Left lung (tissue), 14 donors: ENCODE measurements at places on chromosomes 12 and 14. TPM values are rescaled to one million over a fixed set of nuclear protein-coding genes. Genes with fewer than 3 reads are reported as not detected.

GRCh38 chr12:19741132-19741489, 301.8 kb downstream of the AEBP2 start:
- no peak for DNase-seq

- DNase-seq, result no peak
Observed at GRCh38 chr12:93883436-93884154, 206.4 kb downstream of the CRADD start.

- no peak for DNase-seq
Observed at GRCh38 chr12:130685250-130685787, 30.8 kb downstream of the RIMBP2 start.

DNA sequence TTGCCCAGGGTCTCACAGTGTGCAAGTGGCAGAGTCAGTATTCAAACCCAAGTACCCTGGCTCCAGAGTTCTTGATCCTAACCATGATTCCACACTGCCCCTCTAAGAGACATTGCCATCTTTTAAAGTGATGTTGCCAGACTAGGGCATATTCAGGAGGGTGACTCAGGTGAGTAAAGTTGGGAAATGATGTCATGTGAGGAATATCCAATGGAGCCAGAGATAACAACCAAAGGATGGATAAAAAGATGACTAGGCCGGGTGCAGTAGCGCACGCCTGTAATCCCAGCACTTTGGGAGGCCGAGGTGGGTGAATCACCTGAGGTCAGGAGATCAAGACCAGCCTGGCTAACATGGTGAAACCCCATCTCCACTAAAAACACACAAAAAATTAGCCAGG, 85.6 kb downstream of the SMOC1 start:
- DNase-seq, result no peak

DNA sequence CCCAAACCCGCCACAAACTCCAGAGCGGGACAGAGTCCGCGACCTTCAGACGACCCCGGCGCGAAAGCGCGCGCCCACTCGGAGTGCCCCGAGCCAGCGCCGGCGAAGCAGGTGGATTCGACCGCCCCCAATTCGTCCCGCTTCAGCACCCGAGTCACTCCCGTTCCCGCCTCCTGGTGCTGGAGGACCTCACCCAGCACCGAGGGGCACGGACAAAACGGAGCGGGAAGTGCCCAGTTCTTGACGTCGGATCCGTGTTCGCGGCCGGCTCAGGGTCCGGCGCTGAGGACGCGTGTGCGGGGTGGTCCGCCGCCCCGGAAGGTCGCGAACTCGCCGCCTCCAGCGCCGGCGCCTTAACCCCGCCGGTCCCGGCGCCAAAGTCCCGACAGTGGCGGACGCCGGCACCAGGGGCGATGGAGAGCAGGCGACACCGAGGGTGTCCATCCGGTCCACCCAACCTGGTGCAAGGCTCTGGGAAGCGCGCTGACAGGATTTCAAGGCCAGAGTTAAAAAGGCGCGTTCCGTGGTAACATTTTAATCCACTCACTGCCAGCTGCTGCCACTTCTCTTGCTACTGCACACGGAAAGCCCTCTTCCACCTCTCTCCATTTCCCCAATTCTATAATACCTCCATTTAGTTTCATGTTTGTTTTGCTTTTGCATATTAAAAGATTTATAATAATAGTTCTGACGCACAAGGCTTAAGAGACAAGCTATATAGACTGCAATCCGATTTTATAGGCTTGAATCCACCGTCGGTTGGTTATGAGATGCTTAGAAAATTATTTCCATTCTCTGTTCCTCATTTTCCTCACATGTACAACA, 240.0 kb upstream of the CPNE8 start:
- peak; percentile 32 for DNase-seq

DNA sequence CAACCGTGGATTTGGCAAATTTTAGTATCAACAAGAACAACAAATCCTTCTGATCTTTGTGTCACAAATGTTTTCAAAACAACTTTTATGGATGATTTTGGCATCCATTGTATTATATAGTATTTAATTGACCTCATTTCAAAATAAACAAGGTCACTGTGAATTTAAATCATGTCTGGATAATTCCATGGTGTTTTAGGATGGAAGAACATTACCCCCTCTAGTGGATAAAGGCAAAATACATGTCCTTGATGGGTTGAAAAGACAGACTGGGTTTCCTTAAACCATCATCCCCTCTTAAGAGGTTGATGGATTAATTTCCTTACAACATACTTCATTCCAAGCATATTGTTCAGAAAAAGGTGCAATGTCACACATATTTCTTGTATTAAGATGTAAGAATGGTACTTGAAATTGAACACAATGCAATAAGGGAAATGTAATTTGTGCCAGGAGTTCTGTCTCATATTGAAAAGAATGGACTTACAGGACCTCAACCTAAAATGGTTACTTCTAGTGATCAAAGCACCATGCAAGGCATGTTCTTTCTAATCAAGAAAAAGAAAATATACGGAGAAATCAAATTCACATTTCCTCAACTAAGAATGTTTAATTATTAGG, 352.0 kb downstream of the BCAT1 start:
- DNase-seq, result peak; percentile 36

- DNase-seq, result no peak
Observed at GRCh38 chr14:105531088-105531893, 4.9 kb downstream of the TMEM121 start.

DNA sequence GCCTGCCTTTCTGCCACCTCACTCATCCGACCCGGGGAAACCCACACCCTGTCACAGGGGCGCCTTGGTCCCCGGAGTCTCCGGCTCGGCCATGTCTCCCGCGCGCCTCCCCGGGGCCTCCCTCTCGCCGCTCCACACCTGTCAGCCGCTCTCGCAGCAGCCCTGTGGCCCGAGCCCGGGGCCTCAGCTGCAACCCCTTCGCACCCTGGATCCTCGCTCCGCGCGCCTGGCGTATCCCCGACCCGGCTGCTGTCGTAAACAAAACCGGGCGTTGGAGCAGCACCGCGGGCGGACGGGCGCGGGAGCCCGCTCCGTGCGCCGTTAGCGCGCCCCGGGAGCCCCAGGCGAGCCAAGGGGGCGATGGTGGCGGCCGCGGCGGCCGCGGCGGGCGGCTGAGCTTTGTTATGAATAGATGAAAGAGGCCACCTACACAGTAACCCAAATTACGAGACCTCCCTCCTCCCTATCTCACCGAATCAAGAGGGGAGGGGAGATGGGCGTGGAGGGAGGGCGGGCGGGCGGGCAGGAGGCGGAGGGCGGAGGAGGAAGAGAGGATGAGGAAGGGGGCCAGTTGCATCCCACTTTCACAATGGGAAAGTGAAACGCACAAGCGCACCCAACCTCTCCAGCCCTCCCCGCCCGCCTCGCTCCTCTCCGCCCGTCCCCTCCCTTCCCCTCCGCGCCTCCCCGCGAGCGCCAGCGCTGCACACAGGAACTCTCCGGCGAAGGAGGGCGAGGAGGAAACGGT, at the start of gene PLXNC1:
Gene PLXNC1 (plus strand): TSS at position 587 of the 748 bp plus-strand sequence. CDS start 395 bp downstream, outside the sequence.
- peak; percentile 37 for DNase-seq

DNA sequence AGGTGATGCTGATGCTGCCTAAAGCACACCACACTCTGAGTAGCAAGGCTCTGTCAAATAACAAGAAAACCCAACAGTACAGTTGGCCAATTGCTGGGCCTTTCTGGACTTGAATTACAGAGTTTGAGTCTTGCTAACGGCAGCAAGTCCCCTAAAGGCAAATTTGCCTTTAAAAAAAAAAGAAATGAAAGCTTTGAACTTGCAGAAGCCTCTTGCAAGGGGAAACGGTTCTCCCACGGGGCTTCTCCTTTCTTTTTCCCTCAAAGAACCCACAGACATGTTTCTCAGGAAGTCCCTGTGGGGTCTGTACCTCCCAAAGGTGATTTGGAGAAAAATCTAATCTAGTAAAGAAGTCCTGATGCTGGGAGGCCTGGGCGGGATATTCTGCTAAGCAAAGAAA, 191.3 kb upstream of the MYL2 start:
- DNase-seq, result no peak

Gene OTOGL
- 0.46 TPM for polyA plus RNA-seq

Gene KRT79
- not detected for polyA plus RNA-seq

Gene DTX3
- polyA plus RNA-seq, result 64.8 TPM

Gene TAS2R9
- not detected for polyA plus RNA-seq
